ELR (cell line): ENCODE measurements at places on chromosomes 4 and X.
A peak's percentile ranks its signal among the peaks of the same experiment; 100 is the strongest.

DNA sequence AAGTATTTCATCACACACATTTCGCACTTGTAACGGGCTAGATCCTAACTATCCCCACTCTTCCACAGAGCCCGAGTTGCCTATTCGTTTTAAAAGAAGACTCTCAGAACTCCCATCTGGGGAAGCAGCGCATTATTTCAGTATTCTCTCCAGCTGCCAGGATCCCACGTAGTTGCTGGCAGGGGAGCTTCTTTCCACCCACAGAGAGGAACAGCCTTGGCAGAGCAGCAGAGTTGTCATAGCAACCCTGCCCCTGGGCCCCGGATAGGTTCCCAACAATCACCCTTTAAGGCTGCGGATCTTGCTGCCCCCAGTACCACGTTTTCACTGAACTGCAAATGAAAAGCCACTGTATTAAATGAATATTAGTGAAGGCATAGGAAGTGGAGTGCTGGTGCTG lies 106.7 kb downstream of the GPM6A start:
- peak; percentile 35 for DNase-seq

- DNase-seq = peak; percentile 40
Observed at GRCh38 chrX:65528705-65529340, 5.8 kb downstream of the LAS1L start.

GRCh38 chr4:588351-588849 lies 12.3 kb upstream of the TMEM271 start:
- no peak for DNase-seq

GRCh38 chr4:102687982-102688433 lies 72.8 kb downstream of the MANBA start:
- DNase-seq = peak; percentile 23

GRCh38 chr4:154516318-154517029 lies 24.9 kb upstream of the DCHS2 start:
- no peak for DNase-seq

GRCh38 chr4:16329125-16329796 lies 103.0 kb upstream of the TAPT1 start:
- DNase-seq = no peak

DNA sequence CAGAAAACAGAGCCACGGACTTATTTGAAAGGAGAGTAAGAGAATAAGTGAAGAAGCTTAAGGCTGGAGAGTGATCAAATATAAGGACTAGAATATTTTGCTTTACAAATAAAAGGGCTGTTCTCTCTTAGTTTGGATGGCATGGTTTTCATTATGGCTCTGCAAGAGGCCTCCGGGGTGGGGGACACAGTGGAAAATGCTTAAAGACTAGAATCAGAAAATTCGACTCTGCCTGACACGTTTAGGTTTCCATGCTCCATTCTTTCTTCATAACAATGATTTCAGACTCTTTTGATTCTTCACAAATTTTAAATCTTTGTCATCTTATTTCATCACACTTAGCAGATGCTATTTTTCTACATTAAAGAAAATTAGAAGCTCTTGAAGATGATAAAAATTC lies 632.4 kb upstream of the BOD1L1 start:
- DNase-seq = no peak

DNA sequence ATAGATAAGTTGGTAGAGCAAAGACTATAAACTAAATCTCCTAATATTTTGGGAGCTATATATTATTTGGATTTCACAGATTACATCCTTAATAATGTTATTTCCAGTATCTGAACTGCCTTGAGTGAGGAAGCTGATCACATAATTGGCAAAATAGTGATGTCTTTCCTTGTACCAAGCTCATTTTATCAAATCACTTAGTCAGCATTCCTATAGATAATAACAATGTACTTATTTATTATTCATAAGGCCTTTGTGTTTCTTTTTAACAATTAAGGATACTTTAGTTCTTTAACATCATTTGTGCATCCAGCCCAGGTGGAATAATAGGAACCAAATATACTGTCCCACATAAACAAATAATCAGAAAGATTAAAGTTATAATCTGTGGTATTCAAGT lies 1093.6 kb downstream of the PCDH18 start:
- DNase-seq = no peak

GRCh38 chrX:151151665-151152267 lies 24.6 kb upstream of the GPR50 start:
- peak; percentile 54 for DNase-seq

DNA sequence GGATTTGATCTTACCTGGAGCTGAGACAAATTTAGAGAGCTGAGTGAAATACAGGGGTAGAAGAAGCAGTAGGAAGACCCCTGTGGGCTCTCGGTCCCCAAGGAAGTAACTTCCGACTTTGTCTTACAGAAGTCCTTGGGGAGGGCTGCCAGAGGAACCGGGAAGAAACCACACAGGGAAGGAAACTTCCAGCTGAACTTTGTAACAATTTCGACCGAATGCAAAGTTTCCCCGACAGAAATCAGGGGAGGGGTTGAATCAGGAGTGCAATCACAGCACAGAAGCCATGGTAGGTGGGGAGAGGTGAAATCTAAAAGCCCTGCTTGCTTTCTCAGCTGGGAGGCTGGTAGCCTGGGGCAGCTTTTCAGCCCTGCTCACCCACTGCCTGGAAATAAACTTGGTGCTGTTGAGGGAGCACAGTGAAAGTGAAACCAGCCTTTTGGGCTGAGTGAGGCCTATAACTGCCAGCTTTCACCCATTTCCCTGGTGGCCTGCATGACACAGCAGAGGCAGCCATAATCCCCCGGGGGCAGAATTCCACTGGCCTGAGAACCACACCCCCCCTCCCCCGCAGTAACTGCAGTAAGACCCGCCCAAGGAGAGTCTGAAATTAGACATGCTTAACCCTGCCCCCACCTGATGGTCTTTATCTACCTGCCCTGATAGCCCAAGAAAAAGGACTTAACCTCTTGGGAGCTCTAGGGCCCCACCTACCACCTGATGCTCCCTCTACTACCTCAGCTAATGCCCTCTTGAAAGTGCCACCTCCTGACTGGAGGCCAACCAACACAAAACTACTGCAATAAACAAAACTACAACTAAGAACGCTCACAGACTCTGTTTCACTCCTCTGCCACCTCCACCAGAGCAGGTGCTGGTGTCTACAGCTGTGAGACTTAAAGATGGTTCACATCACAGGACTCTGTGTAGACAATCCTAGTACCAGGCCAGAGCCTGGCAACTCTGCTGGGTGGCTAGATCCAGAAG lies 248.2 kb downstream of the PARM1 start:
- peak; percentile 69 for DNase-seq

- DNase-seq = peak; percentile 62
Observed at GRCh38 chr4:111639876-111640275, 505.4 kb upstream of the FAM241A start.

- no peak for DNase-seq
Observed at GRCh38 chr4:126775485-126776106, 857.2 kb upstream of the INTU start.

DNA sequence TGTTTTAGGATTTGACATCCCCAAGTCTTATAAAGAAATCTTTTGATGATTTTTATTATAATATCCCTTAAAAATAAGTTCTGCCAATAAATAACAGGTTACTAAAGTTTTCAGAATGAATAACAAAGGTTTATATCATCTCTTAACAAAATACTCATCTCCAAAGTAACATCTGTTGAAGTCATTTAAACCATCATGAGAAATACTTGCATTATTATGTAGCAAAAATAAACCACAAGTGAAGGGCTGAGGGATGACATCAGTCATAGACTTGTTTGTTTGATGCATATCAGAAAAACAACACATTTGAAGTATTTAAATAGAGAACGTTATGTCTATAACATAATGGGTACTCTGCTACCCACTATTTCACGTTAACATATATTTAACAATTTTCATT lies 114.9 kb downstream of the SPOCK3 start:
- peak; percentile 27 for DNase-seq

GRCh38 chr4:4820739-4821138 lies 38.7 kb upstream of the MSX1 start:
- no peak for DNase-seq

- DNase-seq = no peak
Observed at GRCh38 chrX:77755561-77755960, 30.5 kb downstream of the ATRX start.

DNA sequence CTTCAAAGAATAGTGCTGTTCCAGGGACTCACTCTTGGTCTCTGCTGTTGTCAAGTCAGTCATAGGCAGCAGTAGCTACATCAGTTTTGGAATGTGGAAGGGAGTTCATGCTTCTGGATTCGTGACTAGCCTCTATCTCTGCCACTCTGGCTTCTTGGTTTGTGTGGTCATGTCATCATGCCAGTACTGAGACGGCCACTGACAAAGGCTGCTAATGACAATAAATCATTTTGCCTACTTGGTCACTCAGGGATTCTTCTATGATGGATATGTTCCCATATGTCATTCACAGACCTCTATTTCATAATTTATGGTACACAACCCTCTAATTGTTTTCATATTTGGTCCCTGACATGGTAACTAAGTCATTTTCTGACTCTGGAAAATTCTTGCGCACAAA lies 450.8 kb upstream of the BOD1L1 start:
- DNase-seq = no peak

DNA sequence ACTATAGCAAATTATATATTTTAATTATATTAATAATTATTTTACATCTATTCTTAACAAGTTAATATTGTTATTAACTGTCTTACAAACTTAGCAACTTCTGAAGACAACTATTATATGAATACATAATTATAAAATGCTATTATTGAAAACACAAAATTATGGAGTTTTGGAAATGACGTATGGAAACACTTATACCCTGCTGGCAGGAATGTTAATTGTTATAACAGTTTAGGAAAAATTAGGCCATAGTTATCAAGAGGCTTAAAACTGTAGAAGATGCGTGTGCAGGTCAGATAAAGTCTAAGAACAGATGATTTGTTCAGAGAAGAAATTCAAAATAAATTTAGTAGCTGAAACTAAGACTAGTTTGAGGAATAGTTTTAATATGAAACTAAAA lies 211.7 kb downstream of the FAT4 start:
- DNase-seq = peak; percentile 21

- no peak for DNase-seq
Observed at GRCh38 chr4:80073473-80074008, 512 bp upstream of the ANTXR2 start.

DNA sequence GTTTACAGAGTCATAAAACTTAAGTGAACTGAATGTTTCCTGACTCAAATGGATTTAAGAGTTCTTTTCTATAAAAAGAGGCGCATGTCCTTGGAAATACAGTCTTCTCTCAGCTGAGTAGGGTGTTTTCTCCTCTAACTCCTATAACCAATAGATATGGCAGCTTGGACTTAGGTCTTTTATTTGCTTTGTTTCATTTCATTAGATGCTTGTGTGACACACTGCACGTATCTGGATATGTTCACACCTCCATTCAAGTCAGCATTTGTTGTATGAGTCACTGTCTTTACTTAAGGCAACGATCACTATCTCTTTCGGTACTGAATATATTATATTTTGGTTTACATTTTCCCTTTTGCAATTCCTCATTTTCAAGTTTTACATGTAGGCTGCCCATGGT lies 136.6 kb downstream of the ARSF start:
- peak; percentile 65 for DNase-seq

DNA sequence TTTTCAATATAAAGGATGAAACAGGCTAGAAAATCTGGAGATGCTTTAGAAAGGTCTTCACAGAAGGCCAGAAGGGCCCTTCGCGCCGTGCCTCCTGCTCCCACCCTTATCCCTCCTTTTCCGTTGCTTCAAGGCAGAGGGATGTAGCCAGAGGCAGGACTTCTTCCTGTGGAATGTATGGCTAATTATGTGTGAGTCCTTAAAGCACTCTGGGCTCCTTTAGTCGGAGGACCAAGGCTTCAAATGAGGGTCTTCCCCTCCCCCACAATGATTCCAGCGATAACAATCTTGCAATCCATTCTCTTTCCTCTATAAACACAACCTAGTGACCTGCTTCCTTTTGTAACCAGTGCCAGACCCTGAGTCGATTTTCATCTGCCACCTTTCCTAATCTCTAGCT lies 103.5 kb downstream of the GPC3 start:
- no peak for DNase-seq

GRCh38 chr4:68249434-68249833 lies 3.9 kb upstream of the TMPRSS11B start:
- DNase-seq = no peak

GRCh38 chr4:102787944-102788343 lies 27.2 kb upstream of the MANBA start:
- peak; percentile 3 for DNase-seq

DNA sequence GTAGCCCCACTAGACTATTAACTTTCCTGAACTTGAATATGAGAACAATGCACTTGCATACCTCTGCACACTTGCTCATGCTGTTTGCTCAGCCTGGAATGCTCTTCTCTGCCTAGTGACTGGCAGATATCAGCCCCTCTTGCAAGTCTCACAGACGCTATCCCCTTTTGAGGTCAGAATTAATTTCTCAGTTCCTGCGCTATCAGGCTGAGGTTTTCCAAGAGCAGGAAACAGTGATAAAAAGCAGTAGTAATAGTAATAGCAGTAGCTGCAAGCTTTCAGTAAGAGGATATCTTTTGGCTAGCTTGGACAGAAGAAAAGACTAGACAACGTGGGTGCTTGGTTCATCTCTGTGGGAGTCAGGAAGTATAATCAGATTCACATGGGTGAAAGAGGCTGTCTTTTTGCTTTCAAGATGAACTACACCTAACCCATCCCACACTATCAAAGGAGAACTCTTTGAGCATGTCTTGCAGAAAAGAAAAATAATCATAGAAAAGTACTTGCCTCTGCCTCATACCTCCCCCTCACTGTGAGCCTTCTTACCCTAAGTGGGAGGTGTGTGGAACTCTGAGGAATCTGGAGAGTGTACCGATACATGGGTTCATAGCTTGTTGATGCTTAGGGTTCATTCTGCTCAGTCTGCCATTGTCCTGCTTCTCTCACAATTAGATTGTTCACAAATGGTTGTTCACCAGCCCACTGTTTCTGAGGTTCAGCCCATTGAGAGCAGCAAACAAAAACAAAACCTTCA lies 11.3 kb upstream of the DRP2 start:
- no peak for DNase-seq

- DNase-seq = peak; percentile 57
Observed at GRCh38 chr4:130808492-130808891, 1712.5 kb downstream of the C4orf33 start.

- DNase-seq = no peak
Observed at GRCh38 chr4:94843216-94843615, 85.5 kb downstream of the BMPR1B start.

GRCh38 chrX:109934935-109935334 lies 68.0 kb upstream of the TMEM164 start:
- no peak for DNase-seq

- peak; percentile 88 for DNase-seq
Observed at GRCh38 chr4:121155893-121156292, 8.2 kb downstream of the TNIP3 start.

DNA sequence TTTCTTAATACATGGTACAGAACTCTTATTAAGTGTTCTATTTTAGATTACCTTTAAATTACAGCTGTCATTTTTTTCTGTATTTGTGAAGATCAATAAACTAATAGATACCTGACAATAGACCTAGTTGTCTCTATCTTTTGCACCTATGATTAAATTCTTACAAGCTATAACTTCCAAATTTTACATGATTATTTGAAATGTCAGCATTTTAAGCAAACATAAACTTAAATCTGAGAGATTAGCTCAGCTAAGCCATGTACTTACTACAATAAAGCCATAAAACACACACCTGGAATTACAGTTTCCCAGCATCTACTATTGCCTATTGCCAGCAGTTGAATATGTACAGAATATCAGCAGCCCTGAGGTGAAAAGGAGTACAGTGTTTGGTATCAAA lies 118.8 kb downstream of the UGT8 start:
- no peak for DNase-seq
